ENCODE measurements at places on chromosomes 3 and 15.

- DNase-seq, result no peak
Measured at GRCh38 chr3:10444511-10444910, 60.9 kb downstream of the ATP2B2 start.

DNA sequence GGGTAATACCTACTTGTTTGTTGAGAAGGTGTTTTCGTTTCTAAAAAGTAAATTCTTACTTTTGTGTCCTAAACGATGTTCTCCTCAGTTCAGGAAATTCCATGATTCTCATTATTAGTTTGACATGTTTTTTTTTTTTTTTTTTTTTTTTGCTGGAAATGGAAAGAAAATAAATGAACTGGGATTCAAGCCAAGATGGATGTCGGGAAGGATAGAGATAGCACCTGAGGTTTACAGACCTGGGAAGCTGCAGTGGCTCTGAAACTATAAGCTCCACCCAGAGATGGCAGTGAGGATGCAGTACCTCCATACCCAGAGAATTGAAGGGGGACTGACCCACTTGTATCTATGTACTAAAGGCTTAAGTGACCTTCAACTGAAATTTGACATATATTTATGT lies 334.6 kb upstream of the TGFBR2 start:
- DNase-seq, result no peak

DNA sequence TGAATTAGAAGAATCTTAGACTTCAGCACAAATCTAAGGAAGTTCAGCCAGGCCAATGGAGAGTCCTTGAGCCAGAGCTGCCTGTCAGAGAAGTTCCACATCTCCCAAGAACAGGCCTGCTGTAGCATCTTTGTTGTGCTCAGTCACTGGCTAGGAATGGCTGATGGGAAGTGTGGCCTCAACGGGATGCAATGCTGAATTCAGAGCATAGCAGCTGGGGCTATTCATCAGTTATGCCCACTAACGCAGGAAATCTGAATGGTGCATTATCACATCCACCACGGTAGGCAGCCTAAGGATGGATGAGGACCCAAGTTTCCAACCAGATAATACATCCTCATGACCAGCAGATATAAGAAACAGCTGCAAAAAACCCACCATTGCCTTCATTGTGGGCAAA lies 3.2 kb upstream of the EIF1B start:
- no peak for DNase-seq

DNA sequence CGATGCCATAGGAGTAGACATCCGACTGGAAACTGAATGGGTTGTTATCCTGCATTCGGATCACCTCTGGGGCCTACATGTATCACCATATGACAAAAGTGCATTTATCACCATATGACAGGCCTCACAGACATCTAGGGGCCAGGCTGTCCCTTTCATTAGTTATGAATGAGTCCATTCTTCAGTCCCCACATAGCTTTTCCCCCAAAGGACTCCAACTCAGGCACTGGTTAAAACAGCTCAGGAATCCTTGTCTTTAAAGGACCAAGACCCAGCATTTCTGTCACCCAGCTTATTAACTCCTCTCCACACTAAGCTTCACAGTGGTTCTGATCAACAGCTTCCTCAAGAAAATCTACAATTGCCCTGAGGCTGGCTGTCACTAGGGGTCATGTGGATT lies 28.3 kb downstream of the MKRN2 start:
- no peak for DNase-seq

DNA sequence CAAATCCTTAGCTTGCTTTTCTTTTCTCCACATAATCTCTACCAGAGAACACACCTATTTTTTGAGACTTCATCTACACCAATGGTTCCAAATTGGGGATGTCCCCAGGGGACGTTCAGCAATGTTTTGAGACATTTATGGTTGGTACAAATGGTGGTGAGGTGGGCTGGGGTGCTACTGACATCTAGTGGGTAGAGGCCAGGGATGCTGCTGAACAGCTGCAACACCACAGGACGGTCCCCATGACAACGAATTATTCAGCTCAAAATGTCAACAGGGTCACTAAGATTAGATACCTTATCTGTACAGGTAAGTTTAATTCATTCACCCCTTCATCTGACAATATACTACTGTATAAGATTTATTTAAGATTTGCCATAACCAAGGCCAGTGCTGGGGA lies 14.4 kb downstream of the GK5 start:
- no peak for DNase-seq

DNA sequence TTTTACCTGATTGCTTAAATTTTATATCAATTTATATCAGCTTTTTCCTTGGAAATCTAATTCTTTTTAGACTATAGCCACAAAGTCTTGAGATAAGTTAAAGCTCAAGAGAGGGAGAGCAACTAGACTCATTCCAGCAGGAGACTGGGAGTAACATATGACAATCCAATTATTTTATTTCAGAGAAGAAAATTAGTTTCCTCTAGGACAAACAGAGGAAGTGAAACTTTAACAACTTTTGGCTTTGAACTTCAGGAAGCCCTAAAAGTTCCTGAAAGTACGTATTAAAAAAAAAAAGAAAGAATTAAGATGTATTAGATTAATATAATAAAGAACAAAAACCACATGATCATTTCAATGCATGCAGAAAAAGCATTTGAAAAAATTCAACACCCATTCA lies 13.9 kb upstream of the UBE2E2 start:
- no peak for DNase-seq

GRCh38 chr3:52615166-52615565 lies 70.5 kb downstream of the PBRM1 start:
- no peak for DNase-seq

DNA sequence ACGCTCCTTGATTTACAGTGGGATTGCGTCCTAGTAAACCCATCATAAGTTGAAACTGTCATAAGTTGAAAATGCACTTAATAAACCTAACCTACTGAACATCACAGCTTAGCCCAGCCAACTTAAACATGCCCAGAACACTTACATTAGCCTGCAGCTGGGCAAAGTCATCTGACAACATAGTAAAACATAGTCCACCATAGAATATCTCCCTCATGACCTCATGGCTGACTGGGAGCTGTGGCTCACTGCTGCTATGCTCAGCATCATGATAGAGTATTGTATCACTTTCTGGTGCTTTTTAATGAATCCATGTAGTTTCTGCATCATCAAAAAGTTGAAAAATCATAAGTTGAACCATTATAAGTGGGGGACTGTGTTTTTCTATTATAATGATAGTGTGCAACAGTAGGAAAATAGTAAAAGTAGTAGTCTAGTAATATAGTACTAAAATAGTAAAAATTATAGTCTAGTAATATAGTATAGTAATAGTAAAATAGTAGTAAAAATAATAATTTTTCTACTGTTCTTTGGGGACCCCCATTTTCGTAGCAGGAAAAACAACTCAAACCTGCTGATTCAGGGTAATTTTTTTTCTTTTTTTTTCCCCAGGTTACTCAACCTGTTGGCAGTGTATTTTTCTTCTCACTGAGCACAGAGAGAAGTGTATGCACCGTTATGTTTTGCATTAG lies 233.5 kb downstream of the MYRIP start:
- no peak for DNase-seq

DNA sequence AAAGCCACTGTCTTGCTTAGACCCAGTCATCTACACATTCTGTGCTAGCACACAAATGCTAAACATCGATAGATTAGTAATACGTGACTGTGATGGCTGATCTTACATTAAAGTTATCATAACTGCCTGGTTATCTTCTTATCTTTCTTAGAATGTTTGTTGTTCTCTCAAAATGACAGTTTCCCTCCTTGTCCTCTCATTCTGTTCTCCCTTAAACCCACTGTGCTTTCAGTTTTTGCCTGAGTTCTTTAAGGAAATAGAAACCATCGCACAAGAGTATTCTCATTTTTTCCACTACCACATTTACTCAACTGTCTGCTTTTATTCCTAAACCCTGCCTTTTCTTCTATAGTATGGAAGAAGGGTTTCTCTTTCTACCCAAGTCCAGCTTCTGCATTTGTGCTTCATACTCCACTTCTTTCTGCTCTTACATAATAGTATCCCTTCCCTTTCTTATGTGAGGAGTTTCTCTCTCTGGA lies 17.1 kb downstream of the STX19 start:
- DNase-seq, result no peak

DNA sequence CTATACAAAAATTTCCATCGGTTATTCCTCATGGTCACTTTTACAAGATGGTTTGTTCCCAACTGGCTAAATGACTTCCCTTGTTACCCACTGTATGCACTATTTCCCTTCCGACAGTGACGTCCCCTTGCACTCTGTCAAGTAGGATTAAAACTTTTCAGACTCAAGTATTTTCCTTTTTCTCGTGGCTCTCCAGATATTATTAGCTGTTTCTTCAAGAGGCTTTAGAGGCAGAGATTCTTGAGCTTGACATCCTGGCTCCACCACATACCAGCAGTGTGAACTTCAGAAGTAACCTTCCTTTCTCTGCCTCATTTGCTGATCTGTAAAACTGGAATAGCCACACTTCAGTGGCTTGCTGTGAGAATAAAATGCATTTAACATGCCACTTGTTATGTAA lies 14.0 kb downstream of the CSNK1G1 start:
- DNase-seq, result no peak

DNA sequence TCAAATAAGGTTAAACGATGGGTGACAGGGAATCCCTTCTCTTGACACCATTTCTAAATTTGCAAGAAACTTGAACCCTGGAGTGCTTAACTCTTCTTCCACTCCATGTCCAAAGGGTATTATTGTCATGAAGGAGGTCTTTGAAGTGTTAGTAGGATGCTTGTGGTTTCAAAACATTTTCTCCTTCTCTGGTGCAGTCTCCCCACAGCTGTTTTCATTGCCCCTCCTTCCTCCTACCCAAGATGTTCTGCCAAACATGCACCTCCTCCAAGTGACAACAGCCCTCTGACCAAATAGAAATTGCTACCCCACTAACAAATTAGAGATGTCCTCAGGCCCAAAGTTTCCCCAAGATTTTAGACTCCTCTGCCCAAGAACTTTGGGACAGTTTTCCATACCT lies 151.4 kb downstream of the POLR2M start:
- DNase-seq, result no peak

DNA sequence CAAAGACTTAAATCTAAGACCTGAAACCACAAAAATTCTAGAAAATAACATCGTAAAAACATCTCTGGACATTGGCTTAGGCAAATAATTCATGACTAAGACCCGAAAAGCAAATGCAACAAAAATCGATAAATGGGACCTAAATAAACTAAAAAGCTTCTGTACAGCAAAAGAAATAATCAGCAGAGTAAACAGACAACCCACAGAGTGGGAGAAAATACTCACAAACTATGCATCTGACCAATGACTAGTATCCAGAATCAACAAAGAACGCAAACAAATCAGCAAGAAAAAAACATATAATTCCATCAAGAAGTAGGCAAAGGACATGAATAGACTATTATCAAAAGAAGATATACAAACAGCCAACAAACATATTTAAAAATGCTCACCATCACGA lies 749.4 kb downstream of the PLOD2 start:
- DNase-seq, result no peak

DNA sequence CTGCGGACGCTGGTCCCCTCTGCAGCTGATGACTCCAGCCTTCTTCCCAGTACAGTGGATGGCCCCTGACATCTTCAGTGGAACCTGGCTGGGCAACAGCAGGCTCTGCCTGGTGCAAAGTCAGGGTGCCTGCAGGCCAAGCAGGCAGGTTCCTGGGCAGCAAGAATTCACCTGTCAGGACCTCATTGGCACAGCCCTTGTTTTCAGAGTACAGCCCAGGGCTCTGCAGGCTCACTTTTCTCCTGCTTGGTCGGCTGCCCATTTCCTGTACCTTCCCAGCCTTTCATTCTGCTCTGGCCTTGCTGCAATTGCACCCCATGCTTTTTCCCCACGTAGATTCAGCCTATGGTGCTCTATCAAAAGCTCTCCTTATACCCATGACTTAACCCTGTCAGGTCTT lies 56.0 kb downstream of the LRTM1 start:
- DNase-seq, result no peak

DNA sequence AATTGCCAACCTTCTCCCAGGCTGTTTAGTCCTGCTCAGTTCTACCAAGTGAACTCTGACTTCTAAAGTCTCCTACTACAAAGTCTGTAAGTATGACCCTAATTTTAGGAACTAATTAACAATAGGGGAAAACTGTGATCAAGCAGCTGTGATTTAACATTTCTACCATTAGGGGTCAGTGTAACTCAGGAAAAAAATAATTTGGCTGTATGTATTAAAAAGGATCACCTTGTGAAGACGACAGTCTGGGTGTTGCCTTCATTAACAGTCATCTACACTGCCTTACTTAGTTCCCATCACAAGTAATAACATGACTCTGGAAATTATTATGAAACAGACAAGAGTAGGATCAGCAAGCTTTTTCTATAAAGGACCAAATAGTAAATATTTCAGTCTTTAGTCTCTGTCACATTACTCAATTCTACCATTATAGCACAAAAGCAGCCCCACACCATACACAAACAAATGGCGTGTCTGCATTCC lies 4.2 kb upstream of the NPHP3 start:
- peak; percentile 44 for DNase-seq

GRCh38 chr15:70008697-70009290 lies 88.9 kb downstream of the TLE3 start:
- no peak for DNase-seq

DNA sequence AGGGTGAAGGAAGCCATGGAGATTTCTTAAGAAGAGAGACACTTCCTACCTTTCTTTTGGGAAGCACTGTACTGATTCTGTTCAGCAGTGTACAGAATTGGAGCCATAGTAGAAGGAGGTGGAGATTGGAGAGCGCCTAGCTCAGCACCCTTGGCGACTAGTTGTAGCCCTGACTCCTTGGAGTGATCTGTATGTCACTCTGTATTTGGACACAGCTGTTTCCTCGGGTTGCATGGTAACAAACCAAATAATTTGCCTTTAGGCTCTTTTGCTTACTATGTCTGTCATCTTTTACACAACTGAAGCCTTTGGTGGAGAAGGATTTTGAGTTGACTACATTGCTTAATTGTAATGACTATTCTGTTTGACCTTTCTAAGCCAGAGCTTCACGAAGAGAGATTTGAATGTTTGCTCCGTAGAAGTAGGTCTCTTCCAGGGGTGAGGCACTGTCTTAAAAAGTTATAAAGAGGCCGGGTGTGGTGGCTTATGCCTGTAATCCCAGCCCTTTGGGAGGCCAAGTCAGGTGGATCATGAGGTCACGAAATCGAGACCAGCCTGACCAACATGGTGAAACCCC lies 77.1 kb downstream of the AKAP13 start:
- DNase-seq, result no peak

DNA sequence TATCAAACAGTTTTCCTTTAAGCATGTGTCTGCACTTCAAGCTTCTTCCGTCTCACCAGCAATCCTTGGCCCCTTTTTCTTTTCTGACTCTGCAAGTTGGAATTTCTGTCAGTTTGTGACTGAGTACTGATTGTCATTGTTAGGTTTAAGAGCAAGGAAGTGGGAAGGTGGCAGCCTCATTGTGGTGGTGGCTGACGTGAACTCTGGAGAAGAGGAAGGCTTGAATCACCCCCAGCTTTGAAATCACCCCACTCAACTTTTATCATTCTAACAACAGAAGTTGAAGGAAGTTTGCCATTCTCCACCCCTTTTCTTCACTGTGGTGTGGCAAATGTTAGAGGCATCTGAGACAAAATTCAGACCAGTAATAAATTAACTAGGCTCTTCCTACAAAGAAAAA lies 231.6 kb upstream of the AGTR1 start:
- no peak for DNase-seq

GRCh38 chr15:91335702-91336101 lies 235.6 kb downstream of the SV2B start:
- no peak for DNase-seq
